Memory B cell (primary cell): ENCODE measurements at places on chromosomes 7 and 10.

DNA sequence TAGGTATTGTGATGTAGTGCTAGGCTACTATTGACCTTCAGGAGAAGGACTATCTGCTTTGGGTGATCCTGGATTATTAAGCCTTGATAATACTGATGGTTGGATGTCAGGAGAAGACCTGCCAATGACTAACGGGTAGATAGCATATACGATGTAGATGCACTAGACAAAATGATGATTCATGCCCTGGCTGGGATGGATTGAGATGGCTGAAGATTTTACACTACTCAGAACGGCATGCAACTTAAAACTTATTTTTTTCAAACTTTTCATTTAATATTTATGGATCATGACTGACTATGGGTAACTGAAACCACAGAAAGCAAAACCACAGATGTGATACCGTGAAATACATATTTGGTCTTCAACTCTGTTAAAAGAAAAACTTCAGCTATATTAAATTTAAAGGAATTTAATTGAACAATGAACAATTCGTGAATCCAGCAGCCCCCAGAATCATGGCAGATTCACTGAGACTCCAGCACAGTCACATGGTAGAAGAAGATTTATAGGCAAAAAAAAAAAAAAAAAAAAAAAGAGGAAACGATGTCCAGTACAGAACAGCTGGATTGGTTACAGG is 124.6 kb upstream of the CDK13 start:
- no peak for DNase-seq

DNA sequence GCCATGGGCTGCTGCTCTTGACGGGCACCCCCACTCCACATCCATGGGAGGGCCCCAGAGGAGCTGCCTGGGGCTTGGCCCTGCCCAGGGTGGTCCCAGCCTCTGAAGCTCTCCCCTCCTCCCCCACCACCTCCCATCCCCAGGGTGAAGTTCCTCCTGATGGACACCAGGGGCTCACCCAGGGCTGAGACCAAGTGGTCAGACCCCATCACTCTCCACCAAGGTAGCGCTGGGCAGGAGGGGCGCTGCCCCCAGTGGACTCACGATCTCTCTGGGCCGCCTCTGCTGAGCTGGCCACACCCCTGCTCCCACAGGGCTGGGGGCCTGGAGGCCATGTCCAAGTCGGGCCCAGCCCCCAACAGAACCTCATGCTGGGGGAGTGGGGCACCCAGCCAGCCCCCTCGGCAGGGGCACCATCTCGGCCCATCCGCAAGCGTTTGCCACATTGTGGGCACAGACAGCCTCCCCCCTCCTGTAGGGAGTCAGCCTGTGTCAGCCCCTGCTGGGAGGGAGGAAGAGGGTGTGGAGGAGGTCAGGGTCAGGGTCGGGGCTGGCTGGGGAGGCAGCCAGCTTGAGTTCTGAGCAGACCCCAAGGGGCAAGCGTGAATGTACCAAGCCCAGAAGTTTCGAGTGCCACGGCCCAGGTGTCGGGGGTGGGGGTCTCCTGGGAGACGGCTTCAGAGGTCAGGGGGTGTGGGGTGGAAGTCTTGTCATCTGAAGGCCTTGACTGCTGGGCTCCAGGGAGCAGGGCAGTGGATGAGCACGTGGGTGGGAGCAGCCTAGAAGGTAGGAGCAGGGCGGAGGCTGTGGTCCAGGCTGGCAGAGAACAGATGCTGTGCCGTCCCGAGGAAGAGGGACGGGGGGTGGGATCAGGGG is 2.8 kb downstream of the UPK3B start:
- no peak for DNase-seq

DNA sequence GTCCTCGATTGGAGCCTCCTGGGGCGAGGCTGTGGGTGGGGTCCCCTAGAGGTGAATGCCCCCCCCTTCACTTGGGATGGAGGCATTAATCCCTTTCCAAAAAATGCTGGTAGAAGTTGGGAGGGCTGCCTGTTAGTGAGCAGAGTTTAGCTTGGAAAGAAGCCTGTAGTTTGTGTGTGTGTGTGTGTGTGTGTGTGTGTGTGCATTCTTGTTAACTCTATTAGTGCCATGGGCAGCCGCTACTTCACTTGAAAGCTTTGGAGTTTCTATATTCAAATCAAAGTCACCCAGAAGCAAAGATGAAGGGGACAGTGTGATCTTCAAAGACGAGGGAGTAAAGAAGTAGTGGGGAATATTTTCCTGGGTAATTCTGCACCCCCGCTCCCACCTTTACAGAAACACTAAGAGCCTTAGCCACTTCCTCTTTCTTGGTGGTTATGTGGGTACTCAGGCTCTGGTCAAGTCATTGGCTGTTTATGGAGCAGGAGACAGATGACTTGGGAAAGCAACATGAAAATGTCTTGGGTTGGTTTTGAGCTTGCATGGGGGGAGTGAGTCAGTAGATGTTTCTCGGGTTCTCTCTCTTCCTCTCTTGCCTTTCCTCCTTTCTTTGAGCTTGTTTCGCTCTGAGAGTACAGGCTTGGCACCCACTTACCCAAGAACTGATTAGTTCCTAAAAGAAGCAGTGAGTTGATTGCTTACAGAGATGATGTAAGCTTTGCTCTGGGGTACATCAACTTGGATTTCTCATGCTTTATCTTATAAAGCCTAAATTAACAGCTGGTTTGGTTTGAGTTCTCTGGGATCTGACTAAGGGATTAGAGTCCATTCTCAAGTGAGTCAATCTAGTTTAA is 35.9 kb downstream of the TCF7L2 start:
- no peak for DNase-seq

DNA sequence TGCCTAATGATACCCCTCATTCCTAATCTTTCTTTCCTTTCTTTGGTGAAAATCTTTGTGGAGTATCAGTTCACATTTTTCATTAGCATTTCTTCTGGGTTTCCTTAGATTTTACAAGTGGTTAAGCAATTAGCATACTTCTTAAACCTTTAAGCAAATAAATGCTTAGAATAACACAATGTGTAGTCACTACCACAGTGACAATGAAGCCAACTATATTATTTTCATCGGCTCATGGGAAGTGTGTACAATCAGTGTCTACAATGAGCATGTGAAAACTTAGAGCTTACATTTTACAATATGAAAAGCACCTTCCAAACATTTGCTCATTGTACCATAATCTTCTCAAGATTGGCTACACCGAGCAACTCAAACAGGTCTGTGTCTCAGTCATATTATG is 176.2 kb upstream of the PLXNA4 start:
- no peak for DNase-seq

DNA sequence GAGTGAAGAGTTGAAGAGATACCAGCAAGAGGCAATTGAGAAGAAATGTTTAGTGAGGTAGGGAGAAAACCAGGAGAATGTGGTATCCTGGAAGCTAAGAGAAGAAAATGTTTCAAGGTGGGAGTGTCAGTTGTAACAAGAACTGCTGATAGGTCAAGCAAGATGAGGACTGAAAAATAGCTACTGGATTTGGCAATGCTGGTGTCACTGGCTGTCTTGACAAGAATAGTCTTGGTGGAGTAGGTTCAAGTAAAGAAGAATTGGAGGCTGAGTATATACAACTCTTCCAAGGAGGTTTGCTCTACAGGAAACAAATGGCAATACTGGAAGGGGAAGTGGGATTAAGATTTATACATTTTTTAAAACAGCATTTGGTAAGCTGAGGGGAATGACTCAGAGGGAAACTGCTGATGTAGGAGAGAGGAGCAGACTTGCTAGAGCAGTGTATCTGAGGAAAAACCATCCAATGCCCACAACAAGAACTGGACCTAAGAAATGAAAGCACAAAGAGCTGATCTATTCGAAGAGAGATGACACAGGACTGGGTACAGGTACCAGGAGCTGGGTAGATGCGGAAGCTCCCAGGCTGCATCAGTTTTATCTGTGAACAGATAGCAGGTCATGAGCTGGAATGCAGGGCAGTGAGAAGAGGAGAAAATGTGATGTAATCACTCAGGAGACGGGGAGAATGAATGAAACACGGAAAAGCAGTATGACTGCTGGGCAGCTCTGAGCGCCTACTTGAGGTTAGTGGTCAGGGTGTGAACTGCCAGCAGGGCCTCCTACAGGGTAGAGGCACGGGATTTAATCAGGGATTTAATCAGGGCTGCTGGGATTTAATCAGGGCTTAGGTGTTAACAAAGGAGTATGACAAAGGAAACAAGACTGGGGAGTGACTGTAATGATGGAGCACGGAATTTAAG is 34.5 kb downstream of the FAM25A start:
- no peak for DNase-seq

DNA sequence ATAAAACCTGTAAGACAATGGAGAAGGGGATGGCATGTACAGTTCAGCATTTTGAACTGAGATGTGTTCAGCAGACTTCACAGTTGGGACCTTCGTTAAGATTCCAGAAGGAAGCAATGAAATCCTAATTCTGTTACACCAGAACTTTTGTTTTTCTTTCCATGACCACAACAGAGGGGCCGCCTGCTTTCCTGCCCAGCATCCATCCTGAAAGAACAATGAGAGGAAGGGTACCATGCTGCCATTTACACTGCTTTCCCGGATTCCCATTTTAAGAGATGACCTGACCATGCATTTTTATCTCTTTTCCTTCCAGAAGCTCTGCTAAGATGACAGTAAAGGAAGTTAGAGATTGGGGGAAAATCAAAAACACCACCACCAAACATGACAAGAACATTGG is 92.7 kb downstream of the PIP4K2A start:
- no peak for DNase-seq

DNA sequence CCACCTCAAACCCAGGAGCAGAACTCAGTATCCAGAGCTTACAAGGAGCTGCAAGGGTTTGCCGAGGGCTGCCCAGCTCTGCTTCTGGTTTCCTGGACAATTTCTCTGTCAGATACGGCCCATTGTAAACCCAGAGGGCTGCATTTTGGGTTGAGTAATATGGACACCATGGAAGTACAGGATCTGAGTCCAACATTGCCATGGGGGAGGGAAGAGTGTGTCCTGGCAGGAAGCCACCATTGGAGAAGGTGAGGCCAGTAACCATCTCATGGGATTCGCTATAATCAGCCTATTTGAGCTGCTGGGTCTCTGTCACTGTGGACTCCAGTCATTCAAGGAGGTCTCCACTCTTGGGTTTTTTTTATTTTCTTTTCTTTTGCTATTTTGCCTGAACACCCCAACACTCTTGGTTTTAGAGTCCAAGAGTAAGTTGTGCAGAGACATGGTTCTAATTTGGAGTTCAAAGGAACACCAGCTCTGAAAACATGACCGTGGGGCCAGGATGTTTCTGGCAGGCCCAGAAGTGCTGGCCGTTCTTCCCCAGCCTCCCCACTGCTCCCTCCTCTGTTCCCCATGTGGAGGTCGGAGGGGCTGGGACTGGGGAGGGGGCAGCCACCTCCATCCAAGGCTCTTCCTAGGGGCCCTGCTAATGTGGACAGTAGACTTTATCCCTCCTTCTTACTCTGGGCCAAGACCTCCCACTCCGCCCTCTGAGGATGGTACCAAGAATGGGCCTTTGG is 46.2 kb downstream of the CHST3 start:
- DNase-seq: no peak
